ENCODE measurements at places on chromosomes 2 and 18.

GRCh38 chr2:216590780-216591179 is 42.4 kb upstream of the IGFBP2 start:
- no peak for DNase-seq

DNA sequence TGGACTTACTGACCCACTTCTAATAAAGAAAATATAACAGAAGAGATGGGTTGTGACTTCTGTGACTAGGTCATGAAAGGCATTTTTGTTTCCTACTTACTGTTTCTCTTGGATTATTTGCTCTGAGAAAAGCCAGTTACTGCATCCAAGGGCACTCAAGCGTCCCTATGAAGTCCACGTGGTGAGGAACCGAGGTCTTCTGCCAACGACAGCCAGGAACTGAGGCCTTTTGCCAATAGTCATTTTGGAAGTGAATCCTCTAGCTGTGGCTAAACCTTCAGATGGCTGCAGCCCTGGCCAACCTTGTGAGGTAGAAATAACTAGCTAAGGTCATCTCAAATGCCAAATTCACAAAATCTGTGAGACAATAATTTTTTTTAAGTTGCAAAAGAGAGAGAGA is 449.8 kb upstream of the RGPD4 start:
- DNase-seq, result no peak

DNA sequence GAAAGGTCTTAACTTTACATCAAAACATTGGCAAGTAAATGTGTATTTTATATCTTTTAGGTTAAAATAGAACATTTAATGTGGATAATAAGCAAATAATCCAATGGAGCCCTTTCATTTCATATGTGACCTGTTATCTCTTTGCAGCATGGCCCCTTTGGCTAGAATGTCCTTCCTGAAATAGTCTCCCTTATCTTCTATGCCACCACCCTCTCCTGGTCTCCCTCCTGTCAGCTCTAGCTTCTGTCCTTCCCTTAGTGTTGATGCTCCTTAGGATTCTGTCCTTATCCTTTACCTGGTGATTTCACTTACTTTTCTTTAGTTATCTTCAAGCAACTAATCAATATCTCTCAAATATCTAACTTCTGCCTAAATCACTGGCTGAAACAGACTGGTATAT is 87.1 kb upstream of the TFCP2L1 start:
- DNase-seq, result no peak

GRCh38 chr18:13823707-13824395 is at the start of gene MC5R:
TSS of gene MC5R (plus strand) at chr18:13824149. CDS start at chr18:13825766, 1,617 bp downstream.
- peak; percentile 58 for DNase-seq

- DNase-seq, result no peak
Measured at GRCh38 chr2:191209340-191209739, 35.9 kb upstream of the MYO1B start.

DNA sequence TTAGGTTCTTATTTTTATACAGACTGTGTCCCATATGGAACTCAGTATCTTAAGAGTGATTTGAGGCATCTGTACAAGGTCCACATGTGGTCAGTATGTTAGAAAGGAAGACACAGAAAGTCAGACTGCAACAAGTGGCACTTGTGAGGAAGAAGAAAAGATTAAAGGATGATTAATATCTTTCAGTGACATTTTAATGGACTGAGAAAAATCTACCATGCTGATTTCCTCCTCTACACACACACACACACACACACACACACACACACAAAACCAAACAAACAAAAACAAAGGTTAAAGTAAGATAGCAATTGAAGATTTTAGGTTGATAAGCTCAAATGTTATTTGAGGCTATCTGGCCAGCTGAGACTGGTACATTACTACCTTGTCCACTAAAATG is 94.5 kb upstream of the CHRNA1 start:
- DNase-seq, result no peak

GRCh38 chr2:9385841-9386240 is 37.5 kb downstream of the ITGB1BP1 start:
- DNase-seq, result no peak

DNA sequence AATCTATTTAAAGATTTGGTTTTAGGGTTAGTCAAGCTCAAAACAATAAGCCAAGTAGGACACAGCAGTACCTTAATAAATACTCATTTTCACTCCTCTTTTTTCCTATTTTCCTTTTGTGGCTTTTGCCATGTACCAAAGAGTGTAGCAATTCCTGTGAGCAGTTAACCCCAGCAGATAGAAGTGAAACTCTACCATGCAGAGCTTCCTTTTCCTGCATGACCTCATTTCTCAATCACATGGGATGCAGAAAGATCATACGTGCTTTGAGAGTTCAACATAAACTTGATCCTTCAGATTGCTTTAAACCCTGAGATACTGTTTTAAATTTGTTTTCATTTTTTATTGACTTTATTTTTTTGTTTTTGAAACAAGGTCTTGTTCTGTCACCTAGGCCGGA is 99.1 kb upstream of the ARHGAP15 start:
- no peak for DNase-seq

GRCh38 chr2:236264256-236264655 is at the start of gene ASB18:
TSS of gene ASB18 (minus strand) at chr2:236264406. CDS start at chr2:236264345, 61 bp downstream.
- no peak for DNase-seq

GRCh38 chr2:233448220-233448559 is 93.9 kb downstream of the DGKD start:
- no peak for DNase-seq

DNA sequence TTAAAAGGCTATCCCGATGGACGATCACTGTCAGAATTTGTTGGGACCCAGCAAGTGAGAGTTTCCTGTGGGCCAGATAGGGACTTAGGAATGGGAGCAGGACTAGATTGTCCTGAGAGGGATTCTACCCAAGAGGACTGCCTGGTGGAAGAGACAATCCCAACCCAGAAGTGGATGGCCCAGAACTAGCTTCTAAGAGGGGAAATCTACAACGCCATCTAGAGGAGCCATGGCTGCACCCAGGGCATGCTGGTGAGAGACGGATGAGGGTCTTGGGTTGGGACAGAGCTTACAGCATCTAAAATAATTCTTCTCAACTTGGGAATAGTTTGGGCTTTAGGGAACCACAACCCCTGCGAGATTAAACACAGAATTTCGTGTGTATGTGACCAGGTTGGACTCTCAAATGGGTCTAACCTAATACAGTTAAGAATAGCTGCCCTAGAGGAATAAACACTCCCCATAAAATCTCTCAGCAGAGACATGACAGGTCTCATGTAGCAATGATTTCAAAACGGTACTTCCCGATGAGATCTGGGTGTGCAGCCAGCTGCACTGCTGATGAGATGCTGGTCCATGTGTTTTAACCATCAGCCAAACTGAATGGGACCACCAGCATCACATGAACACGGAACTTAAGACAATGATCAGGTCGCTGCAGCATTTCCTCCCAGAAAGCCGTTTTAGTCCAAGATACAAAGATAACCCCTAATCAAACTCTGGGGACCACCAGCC is 50.8 kb downstream of the CCBE1 start:
- no peak for DNase-seq

- no peak for DNase-seq
Measured at GRCh38 chr2:190378880-190379237, 29.3 kb upstream of the MFSD6 start.

DNA sequence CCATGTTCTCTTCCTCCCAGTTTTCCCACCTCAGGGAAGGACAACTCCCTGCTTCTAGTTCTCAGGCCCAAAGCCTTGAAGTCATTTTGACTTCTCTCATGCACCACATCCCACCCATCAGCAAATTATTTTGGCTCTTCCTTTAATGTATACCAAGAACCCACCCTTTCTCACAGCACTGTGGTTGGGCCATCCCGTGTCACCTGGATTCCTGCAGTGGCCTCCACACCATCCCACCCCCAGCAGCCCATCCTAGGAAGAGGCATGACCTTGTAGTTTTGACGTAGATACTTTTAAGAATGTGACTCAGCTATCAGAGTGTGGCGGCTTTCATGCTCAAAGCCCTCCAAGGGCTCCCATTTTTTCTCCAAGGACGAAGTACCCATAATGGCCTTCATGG is 25.6 kb upstream of the CCDC68 start:
- DNase-seq, result no peak

- DNase-seq, result no peak
Measured at GRCh38 chr2:216293883-216294282, 78.4 kb downstream of the MARCHF4 start.

DNA sequence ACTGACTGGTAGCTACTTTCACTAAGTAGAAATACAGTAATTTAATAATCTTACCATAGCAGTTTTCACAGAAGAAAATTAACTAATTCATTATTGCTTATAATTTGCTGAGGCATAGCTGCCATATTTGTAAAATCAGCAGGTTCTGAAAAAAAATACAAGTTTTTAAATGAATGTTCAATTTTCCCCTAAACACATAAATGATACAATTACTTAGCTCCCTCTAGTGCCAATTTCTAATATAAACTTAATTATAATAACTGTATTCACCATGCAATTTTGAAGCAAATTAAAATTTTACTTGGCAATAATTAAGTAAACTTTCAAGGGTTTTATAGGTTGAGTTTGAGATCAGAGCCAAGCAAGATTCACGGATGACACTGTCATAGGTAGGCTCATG is 1321.6 kb upstream of the ACVR2A start:
- DNase-seq, result no peak

- DNase-seq, result no peak
Measured at GRCh38 chr2:3387644-3388411, 8.3 kb downstream of the TRAPPC12 start.

Measured in activated T-helper 9 cell treated with anti-CD3 and anti-CD28 coated beads, Interleukin-2, amount 50 U/mL, for 16 hours (primary cell).